ENCODE measurements at places on chromosomes 4 and X. TPM values are rescaled to one million over a fixed set of nuclear protein-coding genes. Genes with fewer than 3 reads are reported as not detected.

Gene PITX2
- total RNA-seq = not detected

Gene F11
- total RNA-seq = not detected

- H3K27me3 ChIP-seq = no peaks in the 10 kb centered on the region
- no peak overlapping the region for H3K4me3 ChIP-seq
- no peaks in the 10 kb centered on the region for H3K4me1 ChIP-seq
- no peaks in the 10 kb centered on the region for H3K36me3 ChIP-seq
Observed at GRCh38 chr4:163949976-163950601, 455.6 kb downstream of the TMA16 start.

DNA sequence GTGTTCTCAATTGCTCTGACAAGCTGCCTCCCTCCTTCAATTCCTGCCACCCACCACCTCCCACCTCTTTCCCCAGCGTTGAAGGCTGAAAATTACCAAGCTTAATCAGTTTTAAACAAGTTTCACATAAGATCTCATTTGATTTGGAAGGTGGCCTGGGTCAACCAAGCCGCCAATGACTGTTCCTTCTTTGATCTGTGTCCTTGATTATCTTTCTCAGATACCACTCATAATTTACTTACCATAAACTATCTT lies 211.4 kb downstream of the SLIT2 start:
- peaks cover 7% of the 10 kb centered on the region for H3K4me1 ChIP-seq
- no peak for DNase-seq
- H3K27ac ChIP-seq = no peak overlapping the region
- no peak overlapping the region for H3K4me3 ChIP-seq
- H3K36me3 ChIP-seq = no peaks in the 10 kb centered on the region
- no peaks in the 10 kb centered on the region for H3K27me3 ChIP-seq

- H3K27ac ChIP-seq = no peak overlapping the region
- no peak for DNase-seq
- H3K4me1 ChIP-seq = peaks cover 21% of the 10 kb centered on the region
Observed at GRCh38 chrX:69022430-69022829, 142.8 kb downstream of the PJA1 start.

- no peaks in the 10 kb centered on the region for H3K36me3 ChIP-seq
- H3K4me3 ChIP-seq = no peak overlapping the region
- peaks cover 4% of the 10 kb centered on the region for H3K4me1 ChIP-seq
- no peak overlapping the region for H3K27ac ChIP-seq
Observed at GRCh38 chr4:101183666-101184373, 163.5 kb downstream of the PPP3CA start.

GRCh38 chr4:85675076-85676049 lies 200.4 kb downstream of the ARHGAP24 start:
- H3K4me1 ChIP-seq = peaks cover 3% of the 10 kb centered on the region
- DNase-seq = no peak
- peaks cover 2% of the 10 kb centered on the region for H3K36me3 ChIP-seq
- no peak overlapping the region for H3K27ac ChIP-seq

DNA sequence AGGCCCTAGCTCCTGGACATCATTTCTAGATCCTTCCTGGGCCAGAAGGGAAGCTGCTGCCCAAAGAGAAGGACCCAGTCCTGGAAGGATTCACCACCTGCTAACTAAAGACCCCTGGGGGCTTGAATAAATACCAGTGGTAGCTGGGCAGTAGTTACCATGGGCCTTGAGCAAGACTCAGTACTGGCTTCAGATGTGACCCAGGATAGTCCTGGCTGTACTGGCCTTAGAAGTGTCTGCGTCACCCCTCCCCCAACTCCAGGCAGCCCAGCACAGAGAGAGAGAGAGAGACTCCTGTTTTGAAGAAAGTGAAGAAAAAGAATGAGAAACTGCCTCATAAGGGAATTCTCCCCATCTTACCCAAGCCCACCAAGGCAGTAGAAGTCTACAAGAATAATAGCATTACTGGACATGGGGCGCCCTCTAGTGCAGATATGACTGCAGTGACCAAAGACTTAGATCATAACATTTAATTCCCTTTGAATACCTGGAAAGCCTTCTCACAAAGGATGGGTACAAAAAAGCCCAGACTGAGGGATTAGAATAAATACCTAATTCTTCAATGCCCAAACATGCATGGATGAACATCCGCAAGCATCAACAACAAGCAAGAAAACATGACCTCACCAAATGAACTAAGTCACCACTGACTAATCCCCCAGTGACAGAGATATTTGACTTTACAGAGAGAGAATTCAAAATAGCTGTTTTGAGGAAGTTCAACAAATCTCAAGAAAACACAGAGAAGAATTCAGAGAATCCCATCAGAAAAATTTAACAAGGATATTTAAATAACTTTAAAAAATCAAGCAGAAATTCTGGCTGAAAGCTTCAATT lies 171.8 kb downstream of the HNRNPD start:
- DNase-seq = no peak
- peaks cover 11% of the 10 kb centered on the region for H3K27me3 ChIP-seq
- no peaks in the 10 kb centered on the region for H3K4me1 ChIP-seq
- no peak overlapping the region for H3K27ac ChIP-seq
- no peaks in the 10 kb centered on the region for H3K36me3 ChIP-seq
- no peak overlapping the region for H3K4me3 ChIP-seq

Gene TBX22
- total RNA-seq = not detected
